ENCODE measurements at places on chromosomes 1 and 21. TPM values are rescaled to one million over a fixed set of nuclear protein-coding genes. Genes with fewer than 3 reads are reported as not detected.

DNA sequence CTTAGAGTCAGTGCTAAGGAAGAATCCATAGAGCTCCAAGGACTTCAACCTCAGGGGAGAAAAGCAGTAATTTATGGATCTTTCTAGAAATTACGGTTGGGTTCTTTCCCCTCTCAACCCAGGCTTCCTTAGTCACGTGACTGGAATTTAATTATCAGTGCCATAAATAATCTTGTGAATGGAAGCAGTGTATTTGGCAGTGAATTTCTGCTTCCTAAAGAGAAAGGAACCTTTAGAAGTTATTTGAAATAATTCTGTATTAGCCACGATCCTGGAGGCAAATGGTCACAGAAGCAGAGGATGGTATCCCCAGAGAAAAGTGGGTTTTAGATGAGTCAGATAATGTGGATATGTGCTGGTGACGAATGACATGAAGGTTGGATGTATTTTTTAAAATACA lies 89.6 kb downstream of the NFIA start:
- no peak for DNase-seq

- DNase-seq = peak; percentile 38
These were observed 3.5 kb downstream of the NIPAL3 start for GRCh38 chr1:24418898-24419628.

- DNase-seq = no peak
These were observed at the start of gene THBS3 for GRCh38 chr1:155207806-155208540. TSS of gene THBS3 (minus strand) at chr1:155207897. CDS start at chr1:155207876, 21 bp downstream.

FALEC gene
- total RNA-seq = 1.3 TPM

Data from fibroblast of villous mesenchyme (primary cell).